ENCODE measurements at places on chromosomes 6 and 20.

GRCh38 chr6:30799210-30799609 is 54.9 kb upstream of the IER3 start:
- no peak for DNase-seq

GRCh38 chr6:120077489-120077888 is 727.9 kb upstream of the MAN1A1 start:
- DNase-seq: no peak

GRCh38 chr6:68497927-68498326 is 137.2 kb upstream of the ADGRB3 start:
- DNase-seq: no peak

DNA sequence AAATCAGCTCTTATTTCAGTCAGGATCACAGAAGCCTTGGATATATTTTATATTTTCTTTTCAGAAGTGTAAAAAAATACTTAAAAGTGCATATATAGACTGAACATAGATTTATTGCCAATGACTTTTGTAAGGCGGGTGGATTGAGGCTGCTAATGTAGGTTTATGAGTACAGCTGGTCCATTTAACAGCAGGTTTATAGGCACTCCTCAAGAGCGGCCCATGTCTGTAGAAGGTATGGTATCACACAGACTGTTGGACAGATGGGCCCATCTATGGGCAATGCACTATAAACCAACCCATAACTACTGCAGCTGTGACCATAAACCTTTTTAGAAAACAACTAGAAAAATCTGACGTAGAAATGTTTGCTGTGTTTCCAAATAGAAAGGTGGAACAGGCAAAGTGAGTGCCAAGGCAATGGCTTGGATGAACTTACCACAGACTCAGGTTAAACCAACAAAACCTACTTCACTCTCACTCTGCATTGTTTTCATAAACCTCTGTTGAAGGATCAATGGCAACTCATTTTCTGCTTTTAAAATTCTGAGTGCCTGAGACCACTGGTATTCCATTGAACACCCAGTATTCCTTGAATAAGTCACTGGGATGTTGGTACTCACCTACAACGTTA is 170.6 kb upstream of the EYA4 start:
- no peak for DNase-seq

DNA sequence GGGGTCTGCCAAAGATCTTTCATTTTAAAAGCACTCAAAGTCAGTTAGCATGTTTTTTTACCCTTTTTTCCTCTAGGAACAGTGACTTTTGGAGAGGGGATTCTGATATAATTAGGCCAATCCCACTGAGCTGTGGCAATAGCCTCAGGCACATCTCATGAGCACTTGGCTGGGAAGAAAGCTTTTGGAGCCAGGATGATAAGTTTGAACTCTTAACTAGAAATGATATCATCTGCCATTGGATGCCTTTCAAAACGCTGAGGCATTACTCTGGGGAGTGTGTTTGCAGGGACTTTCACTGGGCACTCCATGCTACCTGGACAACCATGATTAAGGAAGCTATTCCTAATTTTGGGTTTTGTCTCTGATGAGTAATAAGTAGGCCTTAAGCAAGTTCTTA is 3.7 kb downstream of the SCGN start:
- DNase-seq: no peak

DNA sequence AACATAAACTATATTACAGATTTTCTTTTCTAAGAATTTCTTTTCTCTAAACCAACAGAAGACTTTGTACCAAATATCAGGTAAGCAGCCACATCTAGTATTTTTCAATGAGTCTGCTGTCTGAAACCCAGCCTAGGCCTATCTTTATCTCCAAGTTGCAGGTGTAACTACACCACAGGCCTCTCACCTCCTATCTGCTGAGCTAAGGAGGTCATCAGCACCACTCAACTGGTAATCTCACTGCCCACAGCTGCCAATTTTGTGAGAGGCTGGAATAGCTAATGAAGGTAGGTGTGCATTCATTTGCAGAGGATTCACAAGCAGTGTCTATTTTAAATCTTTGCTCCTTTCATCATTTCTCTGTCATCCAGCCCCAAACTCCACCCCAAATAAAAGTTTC is 584.8 kb downstream of the HDGFL1 start:
- DNase-seq: no peak

GRCh38 chr20:49916146-49917002 is 1.0 kb upstream of the SPATA2 start:
- no peak for DNase-seq

- DNase-seq: no peak
Measured at GRCh38 chr6:100633096-100633777, 168.5 kb upstream of the SIM1 start.

DNA sequence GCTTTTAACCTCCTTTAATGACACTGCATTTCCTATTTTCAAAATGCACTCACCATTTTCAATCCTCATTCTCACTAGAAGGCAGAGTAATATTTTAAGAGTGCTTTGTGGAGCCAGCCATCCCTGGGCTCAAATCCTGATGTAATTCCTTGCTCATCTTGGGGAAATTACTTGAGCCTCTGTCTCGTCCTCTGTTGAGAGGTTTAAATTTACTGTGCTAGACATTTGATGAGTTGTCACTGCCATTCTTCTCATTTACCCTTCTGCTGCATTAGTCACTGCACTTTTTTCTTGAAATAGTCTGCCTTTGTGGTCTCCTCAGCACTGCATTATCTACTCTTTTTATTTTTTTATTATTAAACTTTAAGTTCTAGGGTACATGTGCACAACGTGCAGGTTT is 150.0 kb upstream of the HDDC2 start:
- no peak for DNase-seq

- DNase-seq: no peak
Measured at GRCh38 chr6:33673851-33674250, 37.6 kb downstream of the UQCC2 start.

DNA sequence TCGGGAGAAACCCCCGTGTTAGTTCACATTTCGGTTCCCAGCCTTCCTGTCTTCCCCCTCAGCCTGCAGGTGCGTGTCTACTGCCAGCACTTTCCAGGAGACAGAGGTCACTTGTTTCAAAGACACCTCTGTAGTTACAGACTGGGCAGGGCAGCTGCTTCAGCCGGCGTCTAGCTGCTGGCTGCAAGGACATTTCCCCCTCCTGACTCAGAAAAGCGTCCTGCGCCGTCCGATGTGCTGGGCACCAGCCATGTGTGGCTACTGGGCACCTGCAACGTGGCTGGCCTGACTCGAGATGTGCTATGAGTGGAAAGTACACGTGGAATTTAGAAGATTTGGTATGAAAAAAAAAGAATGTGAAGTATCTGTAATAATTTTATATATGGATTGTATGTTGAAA is 37.6 kb downstream of the RRBP1 start:
- no peak for DNase-seq

- no peak for DNase-seq
Measured at GRCh38 chr20:6711951-6712649, 55.4 kb upstream of the BMP2 start.

DNA sequence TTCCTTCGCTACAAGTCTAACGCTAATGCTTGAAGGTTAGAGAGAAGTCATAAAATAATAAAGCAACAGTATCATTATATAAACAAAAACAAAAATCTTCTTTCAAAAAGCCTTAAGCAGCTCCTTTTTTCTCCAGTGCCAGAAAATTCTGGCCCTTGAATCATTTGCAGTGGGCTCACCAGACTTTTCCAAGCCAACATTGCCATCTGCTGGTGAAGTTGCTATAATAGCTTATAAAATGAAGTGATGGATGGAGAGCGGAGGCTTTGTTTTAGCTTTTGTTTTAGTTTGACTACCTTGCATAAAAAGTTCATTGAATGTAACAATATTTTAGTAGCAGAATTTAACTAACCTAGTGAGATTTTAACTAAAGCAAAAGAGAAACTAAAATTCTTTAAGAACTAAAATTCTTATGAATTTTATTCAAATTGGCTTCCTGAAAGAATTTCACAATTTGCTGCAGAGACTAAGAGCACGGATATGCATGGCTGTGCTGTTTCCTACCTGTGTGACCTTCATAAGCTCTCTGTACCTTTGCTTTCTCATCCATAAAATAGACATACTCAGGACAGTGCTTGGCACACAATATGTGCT is 44.8 kb upstream of the SLC2A12 start:
- DNase-seq: peak; percentile 57

DNA sequence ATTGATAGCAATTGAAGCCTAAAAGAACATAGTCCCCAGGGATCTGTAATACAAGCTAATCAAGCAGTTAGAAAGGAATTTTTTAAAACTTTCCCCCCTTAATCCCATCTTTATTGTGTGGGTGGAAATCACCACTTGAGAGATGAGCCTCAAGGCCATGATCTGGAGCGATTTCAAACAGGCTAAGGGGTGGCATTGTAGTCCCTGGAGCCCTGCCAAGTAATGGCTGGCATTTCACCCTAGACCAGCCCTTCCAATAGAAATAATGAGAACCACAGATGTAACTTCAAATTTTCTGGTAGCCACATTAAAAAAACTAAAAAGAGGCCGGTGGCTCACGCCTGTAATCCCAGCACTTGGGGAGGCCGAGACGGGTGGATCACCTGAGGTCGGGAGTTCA is 46.9 kb downstream of the PRDM1 start:
- DNase-seq: no peak

DNA sequence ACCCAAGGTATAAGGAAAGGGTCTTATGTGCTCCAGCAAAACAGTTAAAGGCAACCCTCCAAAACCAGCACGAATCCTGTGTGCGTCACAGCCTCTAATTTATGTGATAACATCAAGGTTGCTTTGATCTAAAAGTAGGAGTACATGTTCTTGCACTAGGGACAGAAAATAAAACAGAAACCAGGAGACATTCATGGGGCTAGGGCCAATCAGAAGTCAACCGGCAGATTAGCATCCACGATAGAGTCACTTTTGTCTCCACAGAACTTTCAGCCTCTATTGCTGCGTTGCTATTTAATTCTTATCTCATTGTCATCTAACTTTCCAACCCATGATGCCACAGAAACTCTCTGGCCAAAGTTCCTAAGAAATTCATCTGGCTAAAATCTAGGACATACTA is 178.8 kb upstream of the PTCHD4 start:
- DNase-seq: no peak

DNA sequence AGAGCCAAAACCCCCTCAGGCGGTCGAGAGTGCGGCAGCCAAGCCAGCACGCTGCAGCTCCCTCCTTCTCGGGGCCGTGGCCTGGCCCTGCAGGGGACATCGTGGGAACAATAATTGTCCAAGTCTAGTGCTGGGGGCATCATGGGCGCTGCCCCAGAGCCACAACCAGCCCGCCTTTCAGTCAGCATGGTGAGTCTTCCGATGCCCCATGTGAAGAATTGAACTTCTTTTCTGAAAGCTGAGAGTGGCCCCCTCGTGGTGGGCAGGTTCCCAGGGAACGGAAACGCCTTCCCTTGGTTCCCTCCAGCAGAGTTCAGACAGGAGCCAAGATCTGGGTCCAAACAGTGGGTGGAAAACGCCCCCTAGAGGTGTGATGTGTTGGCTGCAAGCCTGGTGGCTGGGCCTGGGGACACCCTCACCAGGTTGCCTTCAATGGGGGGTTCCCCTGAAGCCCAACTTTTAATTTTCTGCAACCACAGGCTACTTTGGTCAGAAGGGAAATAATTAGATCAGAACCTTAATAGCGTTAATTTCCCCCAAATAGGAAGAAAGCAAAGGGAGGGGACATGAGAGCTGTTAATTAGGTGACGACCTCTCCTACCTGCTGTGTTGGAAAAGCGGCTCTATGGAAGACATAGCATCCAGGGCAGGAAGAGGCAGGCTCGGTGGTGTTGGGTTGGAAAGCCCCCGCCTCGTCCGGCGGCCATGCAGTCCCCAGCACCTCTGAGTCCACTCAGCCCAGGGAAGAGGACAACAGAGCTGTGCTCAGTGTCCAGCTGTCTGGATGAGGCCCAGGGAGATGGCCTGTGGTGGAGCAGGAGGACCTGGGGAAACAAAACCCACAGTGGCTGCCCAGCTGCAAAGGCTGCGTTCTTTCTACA is 4.7 kb upstream of the MRGBP start:
- DNase-seq: peak; percentile 79

GRCh38 chr6:87724983-87725811 is 23.2 kb upstream of the AKIRIN2 start:
- no peak for DNase-seq

- DNase-seq: peak; percentile 2
Measured at GRCh38 chr6:38057994-38058393, 238.5 kb downstream of the ZFAND3 start.

- DNase-seq: no peak
Measured at GRCh38 chr20:37878835-37879599, 23.9 kb upstream of the VSTM2L start.

- no peak for DNase-seq
Measured at GRCh38 chr20:8293750-8294149, 161.7 kb downstream of the PLCB1 start.

DNA sequence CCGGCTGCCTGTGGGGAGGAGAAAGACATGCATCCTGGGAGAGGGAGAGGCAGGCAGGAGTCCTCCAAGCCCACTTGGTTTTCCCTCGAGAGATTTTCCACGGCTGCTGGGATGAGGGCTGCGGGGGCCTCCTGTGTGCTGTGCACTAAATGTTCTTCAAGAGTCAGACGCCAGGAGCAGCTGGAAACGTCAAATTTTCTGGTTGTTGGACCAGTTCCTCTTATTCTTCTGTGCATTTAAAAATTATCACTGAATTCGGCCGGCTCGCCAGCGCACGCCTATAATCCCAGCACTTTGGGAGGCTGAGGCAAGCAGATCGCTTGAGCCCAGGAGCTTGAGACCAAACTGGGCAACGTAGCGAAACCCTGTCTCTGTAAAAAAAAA is 32.8 kb upstream of the NTSR1 start:
- DNase-seq: no peak

DNA sequence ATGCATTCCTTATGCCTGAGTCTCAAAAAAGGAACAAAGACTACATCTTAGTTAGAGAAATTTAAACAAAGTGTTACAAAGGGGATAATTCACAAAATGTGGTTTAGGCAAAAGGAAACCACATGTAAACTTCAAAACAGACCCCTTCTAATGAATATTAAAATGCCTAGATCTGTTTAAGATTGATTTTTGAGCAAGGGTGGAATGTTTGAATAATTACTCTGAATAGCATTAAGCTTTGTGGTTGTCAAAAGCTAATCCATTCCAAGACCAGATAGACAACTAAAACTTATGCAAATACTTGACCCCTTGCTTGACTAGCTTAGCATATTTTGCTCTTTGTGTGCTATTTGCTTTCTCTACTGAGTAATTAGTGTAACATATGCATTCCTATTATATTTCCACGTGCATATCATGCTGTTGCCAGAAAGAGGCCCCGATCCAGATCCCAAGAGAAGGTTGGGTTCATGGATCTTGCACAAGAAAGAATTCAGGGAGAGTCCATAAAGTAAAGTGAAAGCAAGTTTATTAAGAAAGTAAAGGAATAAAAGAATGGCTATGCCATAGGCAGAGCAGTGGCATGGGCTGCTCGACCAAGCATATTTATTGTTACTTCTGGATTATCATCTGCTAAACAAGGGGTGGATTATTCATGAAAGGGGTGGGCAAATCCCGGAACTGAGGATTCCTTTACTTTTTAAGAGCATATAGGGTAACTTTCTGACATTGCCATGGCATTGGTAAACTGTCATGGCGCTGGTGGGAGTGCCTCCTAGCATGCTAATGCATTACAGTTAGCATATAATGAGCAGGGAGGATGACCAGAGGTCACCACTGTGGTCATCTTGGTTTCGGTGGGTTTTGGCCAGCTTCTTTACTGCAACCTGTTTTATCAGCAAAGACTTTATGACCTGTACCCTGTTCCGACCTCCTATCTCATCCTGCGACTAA is 1193.4 kb upstream of the EYS start:
- no peak for DNase-seq
